ENCODE measurements at places on chromosomes 4 and X. TPM values are rescaled to one million over a fixed set of nuclear protein-coding genes. Genes with fewer than 3 reads are reported as not detected.

GRCh38 chr4:39384563-39384962 is 18.4 kb upstream of the RFC1 start:
- H3K4me3 ChIP-seq, result no peak overlapping the region
- no peak for DNase-seq

GRCh38 chrX:154431341-154431740 is 2.9 kb downstream of the ATP6AP1 start:
- no peak overlapping the region for H3K27ac ChIP-seq
- no peak overlapping the region for H3K4me3 ChIP-seq
- H3K27me3 ChIP-seq, result no peaks in the 10 kb centered on the region
- no peaks in the 10 kb centered on the region for H3K4me1 ChIP-seq
- no peak for DNase-seq
- H3K36me3 ChIP-seq, result no peaks in the 10 kb centered on the region

DNA sequence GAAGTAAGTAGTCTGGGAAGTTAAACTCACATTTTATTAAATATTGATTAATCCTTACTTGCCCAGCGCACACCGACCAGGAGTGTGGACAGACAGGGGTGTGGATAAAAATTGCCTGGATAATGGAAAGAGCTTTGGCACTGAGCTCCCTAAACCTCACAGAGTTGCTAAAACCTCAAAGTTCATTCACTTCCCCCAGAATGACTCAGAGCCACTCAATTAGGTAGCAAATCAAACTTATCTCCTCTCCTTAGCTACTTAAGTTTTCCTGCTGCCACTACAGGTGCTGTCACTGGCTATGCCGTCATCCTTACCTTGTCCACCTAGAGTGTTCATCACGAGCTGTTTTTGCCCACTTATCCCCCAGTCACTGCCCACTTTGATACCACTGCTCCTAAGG is 27.0 kb upstream of the MID1IP1 start:
- DNase-seq, result no peak
- no peaks in the 10 kb centered on the region for H3K4me1 ChIP-seq
- no peak overlapping the region for H3K4me3 ChIP-seq
- no peaks in the 10 kb centered on the region for H3K27me3 ChIP-seq
- no peak overlapping the region for H3K27ac ChIP-seq

The ZCCHC12 gene
- 0.08 TPM for total RNA-seq

GRCh38 chrX:153406903-153407302 is 4.4 kb upstream of the ZFP92 start:
- H3K36me3 ChIP-seq, result no peaks in the 10 kb centered on the region
- H3K27ac ChIP-seq, result no peak overlapping the region
- no peaks in the 10 kb centered on the region for H3K4me1 ChIP-seq
- H3K4me3 ChIP-seq, result no peak overlapping the region
- no peak for DNase-seq
- H3K27me3 ChIP-seq, result no peaks in the 10 kb centered on the region

The CT45A2 gene
- not detected for total RNA-seq

GRCh38 chr4:89242864-89243732 is 64.5 kb downstream of the GPRIN3 start:
- H3K36me3 ChIP-seq, result no peaks in the 10 kb centered on the region
- no peak overlapping the region for H3K4me3 ChIP-seq
- H3K4me1 ChIP-seq, result peaks cover 20% of the 10 kb centered on the region
- DNase-seq, result no peak
- H3K27me3 ChIP-seq, result no peaks in the 10 kb centered on the region

- peaks cover 21% of the 10 kb centered on the region for H3K4me1 ChIP-seq
- H3K36me3 ChIP-seq, result no peaks in the 10 kb centered on the region
- H3K4me3 ChIP-seq, result no peak overlapping the region
- H3K27me3 ChIP-seq, result no peaks in the 10 kb centered on the region
These were observed 8.9 kb upstream of the TMEM165 start for GRCh38 chr4:55386840-55387239.

GRCh38 chrX:9327086-9327746 is 137.6 kb upstream of the TBL1X start:
- H3K4me3 ChIP-seq, result no peak overlapping the region
- DNase-seq, result no peak
- H3K36me3 ChIP-seq, result no peaks in the 10 kb centered on the region
- no peak overlapping the region for H3K27ac ChIP-seq
- peaks cover 8% of the 10 kb centered on the region for H3K27me3 ChIP-seq

DNA sequence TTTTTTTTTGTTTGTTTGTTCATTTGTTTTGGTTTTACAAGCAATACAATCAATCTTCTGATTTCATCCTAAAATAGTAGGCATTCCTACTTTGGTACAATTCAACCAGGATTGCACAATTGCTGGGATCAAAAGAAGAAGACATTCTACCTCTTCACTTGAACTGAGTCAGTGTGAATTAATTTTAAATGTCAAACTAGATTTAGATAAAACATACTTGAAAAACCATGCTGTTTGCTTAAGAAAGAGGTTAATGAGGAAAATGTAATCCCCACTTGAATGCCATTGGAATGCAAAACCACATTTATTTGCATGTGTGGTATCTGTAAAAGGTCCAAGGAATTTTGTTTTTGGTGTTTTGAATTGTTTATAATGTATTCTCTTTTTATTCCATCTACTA is 40.5 kb downstream of the HAND2 start:
- H3K4me1 ChIP-seq, result no peaks in the 10 kb centered on the region
- no peaks in the 10 kb centered on the region for H3K36me3 ChIP-seq
- no peak overlapping the region for H3K27ac ChIP-seq
- DNase-seq, result no peak
- no peak overlapping the region for H3K4me3 ChIP-seq
- no peaks in the 10 kb centered on the region for H3K27me3 ChIP-seq

- H3K4me1 ChIP-seq, result no peaks in the 10 kb centered on the region
- no peaks in the 10 kb centered on the region for H3K36me3 ChIP-seq
- no peak for DNase-seq
- H3K4me3 ChIP-seq, result no peak overlapping the region
- H3K27me3 ChIP-seq, result no peaks in the 10 kb centered on the region
These were observed 63.3 kb downstream of the DCAF8L1 start for GRCh38 chrX:27917713-27918500.

DNA sequence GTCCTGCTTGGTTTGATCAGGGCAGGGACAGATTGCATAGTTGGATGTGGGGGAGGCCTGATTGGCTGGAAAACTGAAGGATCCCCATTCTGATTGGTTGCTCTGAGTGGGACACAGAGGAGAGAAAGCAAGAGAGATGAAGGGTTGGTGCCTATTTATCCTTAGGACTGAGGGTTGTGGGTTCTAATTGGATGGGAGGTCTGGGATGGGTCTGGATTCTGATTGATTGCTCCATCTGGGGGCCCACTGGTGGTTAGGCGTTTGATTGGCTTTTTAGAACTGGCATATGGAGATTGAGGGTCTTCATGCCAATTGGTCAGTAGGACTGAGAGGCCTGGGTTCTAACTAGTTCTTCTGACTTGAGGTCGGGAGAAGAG is 644 bp upstream of the EBP start:
- peaks cover 3% of the 10 kb centered on the region for H3K27me3 ChIP-seq
- no peak for DNase-seq
- no peaks in the 10 kb centered on the region for H3K4me1 ChIP-seq
- H3K36me3 ChIP-seq, result no peaks in the 10 kb centered on the region

GRCh38 chr4:189837471-189837870 is 103.2 kb upstream of the FRG1 start:
- H3K36me3 ChIP-seq, result no peaks in the 10 kb centered on the region
- no peaks in the 10 kb centered on the region for H3K27me3 ChIP-seq
- DNase-seq, result no peak
- no peaks in the 10 kb centered on the region for H3K4me1 ChIP-seq
- H3K27ac ChIP-seq, result no peak overlapping the region
- no peak overlapping the region for H3K4me3 ChIP-seq

DNA sequence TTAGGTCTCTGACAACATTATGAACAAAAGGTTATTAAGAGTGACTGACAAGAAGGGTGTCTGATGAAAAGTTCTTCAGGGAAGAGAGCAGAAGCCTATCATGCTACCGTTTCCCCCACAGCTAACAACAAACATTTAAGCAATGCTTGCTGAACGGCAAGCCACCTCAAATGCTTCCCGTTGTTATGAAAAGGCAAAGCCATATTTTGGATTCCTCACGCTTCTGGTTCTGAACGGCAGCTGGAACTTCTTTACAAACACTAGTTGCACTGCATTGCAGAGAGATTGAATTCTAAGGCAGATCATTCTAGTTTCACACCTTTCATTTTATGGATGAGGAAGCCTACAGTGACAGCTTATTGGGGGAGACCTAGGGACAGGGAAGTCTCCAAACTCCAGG is 48.6 kb upstream of the NAP1L5 start:
- H3K4me3 ChIP-seq, result no peak overlapping the region
- no peak for DNase-seq
- no peaks in the 10 kb centered on the region for H3K27me3 ChIP-seq
- H3K36me3 ChIP-seq, result peaks cover 4% of the 10 kb centered on the region
- H3K4me1 ChIP-seq, result no peaks in the 10 kb centered on the region
- H3K27ac ChIP-seq, result no peak overlapping the region

The CLDN24 gene
- total RNA-seq, result not detected

The CCNI gene
- 149 TPM for total RNA-seq

GRCh38 chr4:185830263-185830994 is 18.4 kb upstream of the SORBS2 start:
- peak; percentile 48 for DNase-seq
- peaks cover 49% of the 10 kb centered on the region for H3K4me1 ChIP-seq
- no peak overlapping the region for H3K27ac ChIP-seq
- H3K36me3 ChIP-seq, result no peaks in the 10 kb centered on the region
- no peak overlapping the region for H3K4me3 ChIP-seq

GRCh38 chrX:67780694-67781109 is 236.9 kb downstream of the AR start:
- no peaks in the 10 kb centered on the region for H3K36me3 ChIP-seq
- H3K27me3 ChIP-seq, result no peaks in the 10 kb centered on the region
- DNase-seq, result peak; percentile 30
- H3K4me1 ChIP-seq, result no peaks in the 10 kb centered on the region
- H3K27ac ChIP-seq, result peak overlapping the region; percentile 13
- H3K4me3 ChIP-seq, result no peak overlapping the region

DNA sequence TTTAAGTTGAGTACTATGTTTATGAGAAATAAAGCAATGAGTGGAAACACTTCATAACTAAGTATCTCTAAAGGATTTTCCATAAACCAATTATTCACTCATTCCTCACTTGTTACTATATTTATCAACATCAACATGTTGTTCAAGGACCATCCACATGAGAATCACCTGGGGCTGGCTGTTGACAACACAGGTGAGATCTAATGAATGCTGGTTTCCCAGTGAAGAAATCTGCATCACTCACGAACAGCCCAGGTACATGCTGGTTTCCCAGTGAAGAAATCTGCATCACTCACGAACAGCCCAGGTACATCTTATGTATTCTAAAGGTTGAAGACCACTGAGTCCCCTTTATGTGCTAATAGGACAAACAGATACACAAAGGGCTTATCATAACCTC is 32.5 kb downstream of the TSPAN5 start:
- H3K4me1 ChIP-seq, result no peaks in the 10 kb centered on the region
- H3K27ac ChIP-seq, result no peak overlapping the region
- no peaks in the 10 kb centered on the region for H3K27me3 ChIP-seq
- no peaks in the 10 kb centered on the region for H3K36me3 ChIP-seq
- no peak overlapping the region for H3K4me3 ChIP-seq

The PASD1 gene
- not detected for total RNA-seq

The FAM184B gene
- total RNA-seq, result not detected

The CT47B1 gene
- not detected for total RNA-seq

The SLC6A14 gene
- total RNA-seq, result not detected

The TDO2 gene
- total RNA-seq, result not detected

The ADGRG2 gene
- 0.37 TPM for total RNA-seq

DNA sequence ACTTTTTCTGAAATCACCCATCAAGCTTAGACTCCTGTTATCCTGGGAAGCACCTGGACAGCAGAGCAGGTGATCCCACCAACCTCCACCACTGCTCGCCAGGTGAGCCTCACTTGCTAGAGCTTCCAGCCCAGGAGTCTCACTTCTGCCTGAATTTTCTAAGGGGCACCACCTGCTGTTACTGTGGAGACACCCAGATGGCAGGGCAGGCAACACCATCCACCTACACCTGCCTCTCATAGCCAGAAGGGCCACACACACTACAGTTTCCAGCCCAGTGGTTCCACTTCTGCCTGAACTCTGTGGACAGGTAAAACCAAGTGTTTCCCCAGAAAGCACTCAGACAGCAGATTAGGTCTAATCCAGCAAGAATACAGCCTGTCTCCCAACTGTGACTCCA is 262.0 kb downstream of the ARAP2 start:
- no peaks in the 10 kb centered on the region for H3K27me3 ChIP-seq
- no peaks in the 10 kb centered on the region for H3K36me3 ChIP-seq
- no peaks in the 10 kb centered on the region for H3K4me1 ChIP-seq
- no peak for DNase-seq
- H3K4me3 ChIP-seq, result no peak overlapping the region

The SSX3 gene
- not detected for total RNA-seq

The STPG2 gene
- total RNA-seq, result 0.91 TPM

DNA sequence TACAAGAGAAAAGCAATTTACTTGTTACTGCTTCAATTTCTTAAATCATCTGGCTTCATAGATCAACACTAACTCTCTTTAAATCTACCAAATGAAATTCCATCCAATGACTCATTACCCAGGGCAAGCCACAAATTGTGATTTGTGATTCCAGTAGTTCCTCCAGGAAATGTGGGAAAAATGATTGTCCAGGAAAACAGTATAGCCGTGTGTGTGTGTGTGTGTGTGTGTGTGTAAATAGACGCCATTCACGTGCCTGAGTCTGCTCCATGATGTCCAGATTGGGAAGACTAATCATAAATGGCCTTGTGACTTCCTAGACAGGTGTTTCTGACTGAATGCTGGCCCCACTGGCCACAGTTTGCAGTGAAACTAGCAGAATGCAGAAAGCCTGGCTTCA is 121.3 kb downstream of the HS6ST2 start:
- DNase-seq, result no peak
- H3K4me1 ChIP-seq, result no peaks in the 10 kb centered on the region
- no peak overlapping the region for H3K4me3 ChIP-seq
- H3K27ac ChIP-seq, result no peak overlapping the region
- no peaks in the 10 kb centered on the region for H3K36me3 ChIP-seq

DNA sequence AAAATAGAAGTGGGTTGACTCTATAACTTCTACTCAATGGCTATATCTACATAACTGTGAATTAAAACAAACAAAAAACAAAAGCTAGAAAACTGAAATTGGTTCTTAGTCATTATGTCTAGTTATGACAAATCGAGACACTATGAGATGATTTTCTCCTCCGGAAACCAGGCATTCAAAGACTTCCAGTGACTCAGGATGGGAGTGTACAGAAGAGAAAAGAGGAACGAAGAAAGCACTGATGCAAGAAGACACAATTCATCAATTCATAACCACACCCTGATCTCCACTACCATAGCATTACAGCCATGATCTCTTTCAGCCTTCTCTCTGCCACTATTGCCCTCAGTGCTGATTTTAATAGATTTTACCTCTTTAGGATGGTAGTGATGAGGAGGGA is 253.6 kb downstream of the CBLL2 start:
- H3K27ac ChIP-seq, result no peak overlapping the region
- H3K4me1 ChIP-seq, result no peaks in the 10 kb centered on the region
- no peaks in the 10 kb centered on the region for H3K36me3 ChIP-seq
- peaks cover 3% of the 10 kb centered on the region for H3K27me3 ChIP-seq
- no peak overlapping the region for H3K4me3 ChIP-seq
- no peak for DNase-seq

Data from pancreas (tissue), 10 donors.